Nucleus accumbens (tissue), 56 donors: ENCODE measurements at places on chromosomes 11 and 22.

GRCh38 chr11:126416542-126417090 lies 61.1 kb downstream of the ST3GAL4 start:
- peak; percentile 80 for DNase-seq

GRCh38 chr11:720642-721246 lies 14.7 kb downstream of the EPS8L2 start:
- DNase-seq = no peak

DNA sequence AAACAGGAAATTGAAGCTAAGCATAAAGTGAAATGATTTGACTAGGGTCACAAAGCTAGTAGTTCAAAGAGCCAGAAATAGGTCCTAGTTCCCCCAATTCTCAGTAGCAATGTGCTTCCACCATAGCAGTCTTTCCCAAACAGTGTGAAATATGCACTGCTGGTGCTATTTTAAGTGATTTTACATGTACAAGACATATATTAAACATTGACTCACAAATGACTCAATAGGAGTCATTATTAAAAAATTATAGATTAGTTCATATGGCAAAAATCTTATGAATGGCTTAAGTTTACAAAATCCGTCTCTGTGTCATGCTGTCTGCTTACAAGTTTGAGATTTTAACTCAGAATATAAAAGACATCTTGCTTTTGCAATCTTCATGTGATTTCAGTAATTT lies 21.4 kb downstream of the KIF18A start:
- DNase-seq = no peak

DNA sequence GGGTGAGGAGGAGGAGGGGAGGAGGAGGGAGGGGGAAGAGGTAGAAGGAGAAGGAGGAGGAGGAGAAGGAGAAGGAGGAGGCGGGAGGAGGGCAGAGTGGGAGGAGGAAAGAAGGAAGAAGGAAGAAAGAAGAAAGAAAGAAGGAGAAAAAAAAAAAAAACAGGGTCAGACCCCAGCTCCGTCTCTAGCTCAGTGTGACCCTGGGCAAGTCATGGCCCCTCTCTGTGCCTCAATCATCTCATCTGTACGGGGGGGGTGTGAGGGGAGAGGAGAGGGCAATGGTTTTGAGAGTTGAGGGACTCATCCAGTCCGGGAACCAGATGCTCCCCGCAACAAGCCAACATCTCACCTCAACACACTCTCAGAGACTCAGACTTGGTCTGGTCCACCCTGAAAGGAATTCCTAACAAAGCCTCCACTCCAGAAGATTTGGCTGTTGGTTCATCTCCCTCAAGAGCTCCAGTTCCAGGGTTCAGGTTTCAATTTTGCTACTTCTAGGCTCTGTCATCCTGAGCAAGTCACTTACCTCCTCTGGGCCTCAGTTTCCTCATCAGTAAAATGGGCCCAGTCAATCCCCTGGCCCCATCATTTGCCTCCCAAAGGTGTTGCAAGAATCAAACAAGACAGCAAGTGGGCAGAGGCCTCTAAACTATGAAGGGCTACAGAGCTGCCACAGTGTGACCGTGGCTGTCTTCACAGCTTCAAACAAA lies 7.7 kb downstream of the CARD10 start:
- no peak for DNase-seq

GRCh38 chr11:79481795-79482194 lies 41.0 kb upstream of the TENM4 start:
- DNase-seq = no peak
